ENCODE measurements at places on chromosomes 6 and 20. TPM values are rescaled to one million over a fixed set of nuclear protein-coding genes. Genes with fewer than 3 reads are reported as not detected.

SOBP gene
- 1.6 TPM for total RNA-seq

RSPH3 gene
- total RNA-seq = 12.5 TPM

LTB gene
- total RNA-seq = 0.44 TPM

KCNK16 gene
- not detected for total RNA-seq

DNA sequence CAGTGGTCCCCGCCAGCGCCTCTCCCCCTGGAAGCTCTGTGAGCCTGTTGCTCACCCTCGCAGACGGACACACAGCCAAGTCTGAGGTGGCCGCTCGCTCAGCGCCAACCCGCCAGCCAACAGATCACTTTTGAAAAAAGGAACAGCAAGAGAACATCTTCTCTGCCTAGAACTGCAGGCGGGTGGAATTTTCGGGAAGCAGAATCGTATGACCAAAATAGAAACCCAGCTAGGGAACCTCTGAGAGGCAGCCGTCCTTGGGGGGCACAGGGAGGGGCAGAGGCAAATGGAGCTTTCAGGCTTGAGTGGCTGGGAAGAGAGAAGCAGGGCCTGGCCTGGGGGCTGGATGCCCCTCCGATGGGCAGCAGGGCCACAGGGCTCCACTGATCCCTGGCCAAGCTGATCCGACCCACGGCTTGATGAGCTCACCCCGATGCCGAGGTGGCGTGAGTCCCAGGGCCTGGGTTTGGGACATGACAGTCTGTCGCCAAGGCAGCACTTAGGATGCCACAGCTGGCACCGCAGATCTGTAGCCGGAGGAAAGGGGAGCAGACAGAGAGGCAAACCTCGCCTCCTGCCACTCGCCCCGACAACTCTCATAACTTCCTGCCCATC, 9.8 kb downstream of the NFATC2 start:
- H3K4me3 ChIP-seq = no peak overlapping the region
- H3K4me1 ChIP-seq = peaks cover 18% of the 10 kb centered on the region
- no peaks in the 10 kb centered on the region for H3K36me3 ChIP-seq
- no peaks in the 10 kb centered on the region for H3K27me3 ChIP-seq

DNA sequence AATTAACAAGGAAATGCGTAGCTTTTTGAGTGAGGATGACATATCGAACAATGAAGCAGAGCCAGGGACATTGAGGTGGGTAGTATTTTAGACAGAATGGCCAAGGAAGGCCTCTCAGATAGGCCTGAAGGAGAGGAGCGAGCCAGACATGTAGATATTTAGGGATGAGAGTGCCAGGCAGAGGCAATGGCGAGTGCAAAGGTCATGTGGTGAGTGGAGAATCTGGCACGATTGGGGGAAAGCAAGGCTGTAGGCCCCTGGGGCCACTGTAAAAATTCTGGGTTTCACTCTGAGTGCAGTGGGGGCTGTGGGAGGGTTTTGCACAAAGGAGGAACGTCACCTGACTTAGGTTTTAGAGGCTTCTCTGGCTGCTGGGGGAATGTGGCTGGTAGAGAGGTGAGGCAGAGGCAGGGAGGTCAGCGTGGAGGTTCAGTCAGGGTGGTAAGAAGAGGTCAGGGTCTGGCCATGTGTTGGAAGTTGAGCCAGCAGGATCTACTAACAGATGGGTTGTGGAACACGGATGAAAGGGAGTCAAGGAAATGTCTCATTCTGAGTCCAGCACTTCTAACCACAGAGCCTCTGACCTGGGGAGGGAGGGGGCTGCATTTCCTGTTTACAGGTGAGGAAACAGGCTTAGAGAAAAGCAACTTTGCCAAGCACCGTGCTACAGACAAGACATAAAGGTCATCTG, 11.3 kb downstream of the SIRPA start:
- no peaks in the 10 kb centered on the region for H3K27me3 ChIP-seq
- peak overlapping the region; percentile 15 for H3K27ac ChIP-seq
- DNase-seq = no peak

DNA sequence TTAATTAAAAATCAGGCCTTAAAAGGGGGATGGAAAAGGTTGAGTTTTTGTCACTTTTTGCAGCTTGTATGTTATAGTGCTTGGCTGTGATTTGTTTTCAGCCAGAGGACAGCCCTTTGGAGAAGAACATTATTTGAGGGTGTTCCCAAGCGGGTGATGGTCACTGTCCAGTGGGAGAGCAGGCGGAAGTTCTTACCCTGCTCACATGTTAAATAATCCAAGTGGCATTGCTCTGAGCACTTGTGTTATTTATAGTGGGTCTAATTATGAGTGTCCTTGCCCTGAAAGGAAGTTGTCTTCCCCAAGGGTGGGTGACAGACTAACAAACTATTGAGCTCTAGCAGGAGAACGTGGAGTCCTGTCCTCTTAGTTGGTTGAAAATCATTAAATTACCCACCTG, 49.5 kb downstream of the DOK5 start:
- H3K27me3 ChIP-seq = peaks cover 61% of the 10 kb centered on the region
- DNase-seq = no peak

DNA sequence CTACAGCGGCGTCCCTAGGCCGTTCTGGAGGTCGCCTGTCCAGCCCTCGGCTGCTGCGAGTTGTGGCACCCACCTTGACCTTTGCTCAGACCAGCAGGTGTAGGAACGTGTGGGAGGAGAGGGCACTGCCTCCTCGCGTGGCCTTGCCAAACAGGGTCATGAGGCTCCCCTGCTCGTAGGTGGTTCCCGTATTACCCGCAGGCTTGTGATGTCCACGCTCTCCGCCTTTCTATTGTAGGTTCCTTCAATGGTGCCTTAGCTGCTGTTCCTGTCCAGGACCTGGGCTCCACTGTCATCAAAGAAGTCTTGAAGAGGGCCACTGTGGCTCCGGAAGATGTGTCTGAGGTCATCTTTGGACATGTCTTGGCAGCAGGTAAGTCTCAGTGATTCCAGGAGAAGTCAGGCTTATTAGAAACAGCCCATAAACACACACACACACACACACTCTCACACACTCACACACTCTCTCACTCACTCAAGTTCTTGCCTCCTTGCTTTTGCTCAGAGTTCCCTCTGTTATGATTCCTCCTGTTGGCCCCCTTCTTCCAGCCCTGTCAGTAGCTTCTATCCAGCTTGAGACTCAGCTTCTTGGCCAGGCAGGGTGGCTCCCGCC, 942 bp downstream of the ACAT2 start:
- peaks cover 36% of the 10 kb centered on the region for H3K4me1 ChIP-seq
- no peaks in the 10 kb centered on the region for H3K27me3 ChIP-seq
- DNase-seq = no peak
- peak overlapping the region; percentile 99 for H3K4me3 ChIP-seq
- peaks cover 80% of the 10 kb centered on the region for H3K36me3 ChIP-seq
- peak overlapping the region; percentile 88 for H3K27ac ChIP-seq

- peaks cover under 1% of the 10 kb centered on the region for H3K36me3 ChIP-seq
- H3K4me3 ChIP-seq = no peak overlapping the region
- no peaks in the 10 kb centered on the region for H3K4me1 ChIP-seq
Measured at GRCh38 chr20:30491016-30491415, 766.4 kb upstream of the DEFB115 start.

DNA sequence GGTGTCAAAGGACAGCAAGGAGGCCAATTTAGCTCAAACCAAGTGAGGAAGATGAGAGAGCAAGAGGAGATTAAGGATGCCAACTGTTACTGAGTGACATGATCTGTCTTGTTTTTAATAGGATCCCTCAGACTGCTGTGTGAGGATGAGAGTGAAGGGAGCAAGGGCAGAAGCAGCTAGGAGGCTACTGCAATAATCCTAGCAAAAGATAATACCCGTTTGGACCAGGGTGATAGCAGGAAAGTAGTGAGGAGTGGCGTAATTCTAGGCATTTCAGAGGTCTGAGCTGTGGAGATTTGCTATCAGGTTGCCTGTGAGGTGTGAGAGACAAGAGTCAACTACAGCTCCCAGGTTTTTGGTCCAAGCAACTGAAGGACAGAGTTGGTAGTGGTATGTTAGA, 14.7 kb downstream of the UBE2V1 start:
- H3K4me3 ChIP-seq = no peak overlapping the region
- peaks cover 52% of the 10 kb centered on the region for H3K36me3 ChIP-seq
- DNase-seq = no peak

DNA sequence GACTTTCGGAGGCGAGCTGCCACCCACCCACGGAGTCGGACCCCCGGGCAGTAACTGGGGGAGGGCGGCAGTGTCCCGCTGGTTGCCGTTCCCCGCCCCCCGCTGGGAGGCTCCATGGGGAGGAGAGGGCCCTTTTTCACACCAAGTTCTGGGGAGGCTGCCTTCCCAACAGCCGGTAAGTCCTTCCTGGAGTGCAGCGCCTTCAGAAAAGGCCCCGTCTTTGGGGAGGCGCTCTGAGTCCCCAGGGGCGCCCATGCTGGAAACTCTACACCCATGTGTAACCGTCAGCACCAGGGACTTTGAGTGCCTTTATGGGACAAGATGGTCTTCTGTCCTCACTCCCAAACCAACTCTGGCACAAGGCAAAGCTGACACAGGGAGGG, 430 bp upstream of the SOX18 start:
- peaks cover 5% of the 10 kb centered on the region for H3K36me3 ChIP-seq
- no peak overlapping the region for H3K4me3 ChIP-seq
- H3K4me1 ChIP-seq = peaks cover 5% of the 10 kb centered on the region
- H3K27me3 ChIP-seq = peaks cover 88% of the 10 kb centered on the region

- peaks cover 13% of the 10 kb centered on the region for H3K36me3 ChIP-seq
- no peak for DNase-seq
- no peak overlapping the region for H3K4me3 ChIP-seq
- no peaks in the 10 kb centered on the region for H3K27me3 ChIP-seq
Measured at GRCh38 chr6:144347448-144347759, 62.3 kb downstream of the UTRN start.

DNA sequence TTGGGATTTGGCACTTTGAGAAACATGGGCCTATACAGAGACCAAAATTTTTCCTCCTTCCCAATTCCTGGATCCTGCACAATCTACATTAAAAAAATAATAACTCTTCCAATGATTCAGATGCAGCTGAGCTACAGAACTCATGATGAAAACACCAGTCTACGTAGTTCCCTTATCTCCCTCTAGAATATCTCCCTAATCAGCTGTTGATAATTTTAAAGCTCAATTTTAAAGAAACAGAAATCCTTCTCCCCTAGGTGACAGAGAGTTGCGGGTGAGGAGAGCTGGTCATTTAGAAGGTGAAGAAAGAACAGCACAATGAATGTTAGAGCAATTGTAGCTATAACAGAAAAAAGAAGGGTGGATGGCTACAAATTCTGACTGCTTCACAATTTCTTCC, 175.6 kb upstream of the KCNK16 start:
- no peak overlapping the region for H3K4me3 ChIP-seq
- DNase-seq = no peak
- no peak overlapping the region for H3K27ac ChIP-seq
- peaks cover 81% of the 10 kb centered on the region for H3K27me3 ChIP-seq
- no peaks in the 10 kb centered on the region for H3K36me3 ChIP-seq

Measured in Calu3 (cell line).